ENCODE measurements at places on chromosomes 3 and 15. TPM values are rescaled to one million over a fixed set of nuclear protein-coding genes. Genes with fewer than 3 reads are reported as not detected.

GRCh38 chr3:121126033-121126706 is 218.2 kb downstream of the STXBP5L start:
- no peaks in the 10 kb centered on the region for H3K4me1 ChIP-seq
- no peak overlapping the region for H3K27ac ChIP-seq
- H3K36me3 ChIP-seq = no peaks in the 10 kb centered on the region
- no peaks in the 10 kb centered on the region for H3K27me3 ChIP-seq
- H3K4me3 ChIP-seq = no peak overlapping the region

Gene OIP5
- not detected for total RNA-seq

DNA sequence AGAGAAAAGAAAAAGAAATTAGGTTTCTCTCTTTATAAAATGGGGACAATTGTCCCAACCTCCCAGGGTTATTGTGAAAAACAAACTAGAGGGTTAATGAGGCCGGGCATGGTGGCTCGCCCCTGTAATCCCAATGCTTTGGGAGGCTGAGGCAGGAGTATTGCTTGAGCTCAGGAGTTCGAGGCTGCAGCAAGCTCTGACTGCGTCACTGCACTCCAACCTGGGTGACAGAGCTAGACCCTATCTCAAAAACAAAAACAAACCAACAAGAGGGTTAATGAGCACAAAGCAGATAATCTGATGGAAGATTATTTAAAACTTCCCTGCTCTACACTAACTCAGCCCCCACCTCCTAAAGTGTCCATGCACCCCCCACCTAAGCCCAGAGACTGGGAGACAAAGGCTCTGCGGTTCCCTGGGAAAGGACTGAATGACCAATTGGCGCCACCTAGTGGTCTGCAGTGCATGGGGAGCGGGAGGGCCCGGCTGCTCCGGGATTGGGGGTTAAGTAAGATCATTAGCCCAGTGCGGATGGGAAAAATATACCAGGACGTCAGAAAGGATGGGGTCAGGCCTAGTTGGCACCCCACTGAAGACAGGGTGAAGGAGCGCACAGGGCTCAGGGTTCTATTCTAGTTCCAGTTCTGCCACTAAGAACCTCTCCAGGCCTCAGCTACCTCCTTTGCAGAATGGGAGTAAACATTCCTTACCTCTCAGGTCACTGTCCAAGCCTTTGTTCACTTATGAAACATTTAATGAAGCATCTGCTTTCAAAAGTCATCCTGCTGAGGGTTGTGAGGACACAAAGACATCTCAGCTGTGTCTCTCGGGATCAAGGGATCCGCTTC is 15.6 kb downstream of the PIF1 start:
- H3K27me3 ChIP-seq = no peaks in the 10 kb centered on the region
- no peaks in the 10 kb centered on the region for H3K4me1 ChIP-seq
- no peak overlapping the region for H3K27ac ChIP-seq
- no peak overlapping the region for H3K4me3 ChIP-seq
- DNase-seq = peak; percentile 94

DNA sequence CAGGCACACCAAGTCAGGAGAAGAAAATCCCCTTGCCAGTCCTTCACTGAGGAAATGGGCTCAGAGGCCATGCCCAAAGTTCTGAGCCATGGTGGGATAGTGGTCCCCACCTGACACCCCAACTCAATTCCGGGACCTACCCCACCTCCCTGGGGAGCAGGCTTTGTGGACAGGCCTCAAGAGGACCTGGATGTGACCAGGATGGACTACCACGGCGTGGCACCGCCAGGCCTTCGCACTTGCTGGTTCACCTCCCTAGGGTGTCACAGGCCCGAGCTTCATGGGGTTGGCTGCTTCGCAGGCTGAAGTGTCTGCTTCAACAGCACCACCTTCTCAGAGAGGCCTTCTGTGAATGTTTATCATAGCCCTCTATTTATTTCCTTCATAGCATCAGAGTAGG is 31.7 kb downstream of the POC1A start:
- H3K4me1 ChIP-seq = no peaks in the 10 kb centered on the region
- H3K36me3 ChIP-seq = no peaks in the 10 kb centered on the region
- H3K27me3 ChIP-seq = no peaks in the 10 kb centered on the region
- no peak overlapping the region for H3K27ac ChIP-seq
- DNase-seq = peak; percentile 48
- no peak overlapping the region for H3K4me3 ChIP-seq

GRCh38 chr3:141738891-141739363 is 829 bp downstream of the RNF7 start:
- H3K27me3 ChIP-seq = no peaks in the 10 kb centered on the region
- H3K4me1 ChIP-seq = peaks cover 2% of the 10 kb centered on the region
- H3K27ac ChIP-seq = peak overlapping the region; percentile 57
- DNase-seq = no peak
- no peaks in the 10 kb centered on the region for H3K36me3 ChIP-seq
- H3K4me3 ChIP-seq = peak overlapping the region; percentile 94

GRCh38 chr3:14284694-14285547 is 106.3 kb downstream of the LSM3 start:
- H3K27ac ChIP-seq = no peak overlapping the region
- H3K4me1 ChIP-seq = no peaks in the 10 kb centered on the region
- no peak for DNase-seq
- H3K4me3 ChIP-seq = no peak overlapping the region
- H3K27me3 ChIP-seq = no peaks in the 10 kb centered on the region
- no peaks in the 10 kb centered on the region for H3K36me3 ChIP-seq

Gene MYRIP
- 11.0 TPM for total RNA-seq

- no peaks in the 10 kb centered on the region for H3K4me1 ChIP-seq
- H3K27me3 ChIP-seq = no peaks in the 10 kb centered on the region
- H3K36me3 ChIP-seq = no peaks in the 10 kb centered on the region
- no peak overlapping the region for H3K4me3 ChIP-seq
- no peak overlapping the region for H3K27ac ChIP-seq
These were observed 15.9 kb downstream of the PLA2G4F start for GRCh38 chr15:42140383-42141070.

Gene SNTN
- not detected for total RNA-seq

GRCh38 chr3:64138046-64138445 is 87.2 kb downstream of the PRICKLE2 start:
- H3K27ac ChIP-seq = no peak overlapping the region
- H3K4me1 ChIP-seq = no peaks in the 10 kb centered on the region
- H3K4me3 ChIP-seq = no peak overlapping the region
- H3K27me3 ChIP-seq = no peaks in the 10 kb centered on the region
- H3K36me3 ChIP-seq = peaks cover 2% of the 10 kb centered on the region

- no peaks in the 10 kb centered on the region for H3K27me3 ChIP-seq
- H3K27ac ChIP-seq = no peak overlapping the region
- DNase-seq = peak; percentile 53
- H3K36me3 ChIP-seq = peaks cover 7% of the 10 kb centered on the region
- H3K4me3 ChIP-seq = no peak overlapping the region
These were observed 45.2 kb upstream of the NR2F2 start for GRCh38 chr15:96285305-96285704.

Gene CACNA2D3
- 2.4 TPM for total RNA-seq
